ENCODE measurements at places on chromosomes 7 and 10. TPM values are rescaled to one million over a fixed set of nuclear protein-coding genes. Genes with fewer than 3 reads are reported as not detected.

Gene SHTN1
- total RNA-seq = 2.9 TPM

Gene KCNMA1
- 2.7 TPM for total RNA-seq

Gene TSPAN15
- 6.0 TPM for total RNA-seq

Gene RBM20
- total RNA-seq = not detected

Gene FAM221A
- 0.97 TPM for total RNA-seq

Gene VWA2
- total RNA-seq = not detected

Gene SPDYE8
- total RNA-seq = not detected

Gene CNTNAP2
- under 0.01 TPM for total RNA-seq

Gene TMEM270
- not detected for total RNA-seq

Gene NPC1L1
- 0.18 TPM for total RNA-seq

Gene SLC26A4
- total RNA-seq = 0.16 TPM

Gene CALHM3
- total RNA-seq = not detected

Gene LRRTM3
- total RNA-seq = not detected

Gene MEST
- 289 TPM for total RNA-seq

Gene CHN2
- total RNA-seq = 1.8 TPM

Gene ASB10
- not detected for total RNA-seq

Gene SORCS1
- total RNA-seq = not detected

Gene GATA3
- total RNA-seq = not detected

Gene GALNT17
- total RNA-seq = not detected

Gene A1CF
- total RNA-seq = not detected

Gene CHST15
- total RNA-seq = 17.5 TPM

Gene CALCR
- total RNA-seq = not detected

Gene ZFAND4
- 6.0 TPM for total RNA-seq

Gene LCOR
- 6.9 TPM for total RNA-seq

Gene C10orf143
- not detected for total RNA-seq

Gene GRID2IP
- total RNA-seq = not detected

Gene MUC3A
- total RNA-seq = not detected

Gene UPK3BL1
- total RNA-seq = 10.3 TPM

Gene SFRP5
- total RNA-seq = 0.90 TPM

Gene OR6V1
- total RNA-seq = not detected

Gene ADCY1
- total RNA-seq = 0.49 TPM

Gene ITPRID1
- not detected for total RNA-seq

Gene MACC1
- total RNA-seq = 0.18 TPM

Gene GIMAP6
- 0.32 TPM for total RNA-seq

Gene PHYH
- total RNA-seq = 18.8 TPM

Gene FXYD4
- not detected for total RNA-seq

Gene GPR85
- total RNA-seq = not detected

Gene AEBP1
- 28.5 TPM for total RNA-seq

Gene IFIT1B
- not detected for total RNA-seq

Gene MYPN
- total RNA-seq = not detected

Gene CTTNBP2
- total RNA-seq = not detected

Gene POLR2J3
- 3.6 TPM for total RNA-seq

Gene NUTM2E
- total RNA-seq = not detected

Gene CCDC7
- 1.3 TPM for total RNA-seq

Gene OR13A1
- total RNA-seq = not detected

Gene HOXA10
- under 0.01 TPM for total RNA-seq

Gene NUP205
- 31.6 TPM for total RNA-seq

Gene STK31
- not detected for total RNA-seq

Gene VAX1
- not detected for total RNA-seq

Gene HABP2
- not detected for total RNA-seq
